NCI-H526 treated with DMSO at 0.1 percent for 48 hours (cell line): ENCODE measurements at places on chromosomes 11 and 22.

- no peak for DNase-seq
Observed at GRCh38 chr11:10122326-10123197, 171.5 kb downstream of the SBF2 start.

DNA sequence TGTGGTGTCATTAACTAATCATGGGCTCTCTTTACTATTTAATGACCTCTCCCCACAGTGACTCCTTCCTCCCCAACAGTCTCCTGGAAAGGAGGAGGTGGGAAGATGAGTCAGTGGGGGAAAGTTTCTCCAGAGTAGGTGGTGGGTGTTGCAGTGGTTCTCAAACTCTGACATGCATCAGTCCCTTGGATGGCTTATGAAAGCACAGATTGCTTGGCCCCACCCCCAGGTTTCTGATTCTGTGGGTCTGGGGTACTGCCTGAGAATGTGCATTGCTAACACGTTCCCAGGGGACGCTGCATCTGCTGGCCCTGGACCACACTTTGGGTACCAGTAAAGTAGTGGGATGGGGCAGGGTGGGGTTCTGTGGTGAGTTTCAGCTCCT lies 9.8 kb downstream of the CD82 start:
- no peak for DNase-seq

DNA sequence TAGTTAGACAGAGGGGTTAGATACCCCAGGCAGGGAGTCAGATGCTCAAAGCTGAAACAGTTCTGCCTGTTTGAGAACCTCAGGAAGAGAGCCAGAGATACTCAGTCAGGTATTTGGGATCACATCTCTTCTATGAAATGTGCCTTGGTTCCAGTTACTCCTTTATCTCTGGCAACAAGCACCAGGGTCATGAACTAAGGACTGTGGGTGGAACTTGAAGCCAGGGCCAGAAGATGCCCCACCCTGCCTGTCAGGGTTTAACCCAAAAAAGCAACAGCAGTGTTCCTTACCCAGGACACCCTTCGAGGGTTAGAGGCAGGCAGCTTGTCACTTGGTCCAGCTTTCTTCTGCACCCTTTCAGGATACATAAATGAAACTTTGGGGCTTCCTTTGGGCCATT lies 15.0 kb upstream of the WT1 start:
- DNase-seq: no peak

DNA sequence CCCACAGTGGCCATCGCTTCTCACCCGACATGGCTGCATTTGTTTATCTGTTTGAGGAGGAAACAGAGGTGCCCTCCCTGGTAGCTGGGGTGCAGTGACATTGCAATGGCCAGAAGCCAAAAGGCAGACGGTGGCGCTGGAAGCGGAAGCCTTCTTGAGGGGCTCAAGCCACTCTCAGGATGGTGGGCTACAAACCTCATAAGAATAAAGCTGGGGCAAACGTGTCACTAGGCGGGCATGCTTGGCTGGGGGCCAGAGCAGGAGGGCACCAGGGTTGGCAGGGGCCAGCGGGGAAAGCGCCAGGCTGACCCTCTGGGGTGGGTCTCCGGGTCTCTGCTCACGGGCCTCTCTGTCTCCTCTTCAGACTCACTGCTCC lies 12.6 kb downstream of the TNNT3 start:
- no peak for DNase-seq

- no peak for DNase-seq
Observed at GRCh38 chr11:2589538-2589934, 110.3 kb downstream of the KCNQ1OT1 start.

GRCh38 chr11:130118636-130119387 lies 40.8 kb upstream of the ST14 start:
- no peak for DNase-seq

- DNase-seq: no peak
Observed at GRCh38 chr11:68724293-68724692, 27.0 kb downstream of the TESMIN start.

DNA sequence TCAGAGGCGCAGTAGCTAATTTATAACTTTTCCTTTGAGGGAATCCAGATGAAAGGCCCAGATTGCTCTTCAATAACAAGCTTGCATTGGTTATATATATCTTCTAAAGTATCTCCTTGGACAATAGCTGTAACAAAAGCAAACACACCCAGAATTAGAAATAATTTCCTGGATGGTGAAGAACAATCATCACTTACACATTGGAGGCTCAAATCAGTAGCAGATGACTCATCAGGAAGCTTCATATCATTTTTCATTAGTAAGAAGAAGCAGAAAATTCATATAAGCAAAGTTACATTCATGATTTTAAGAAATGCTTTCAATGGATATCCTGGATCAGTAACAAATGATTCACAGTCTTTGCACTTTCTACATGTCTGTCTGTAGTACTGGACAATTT lies 173.6 kb upstream of the CCDC90B start:
- no peak for DNase-seq

DNA sequence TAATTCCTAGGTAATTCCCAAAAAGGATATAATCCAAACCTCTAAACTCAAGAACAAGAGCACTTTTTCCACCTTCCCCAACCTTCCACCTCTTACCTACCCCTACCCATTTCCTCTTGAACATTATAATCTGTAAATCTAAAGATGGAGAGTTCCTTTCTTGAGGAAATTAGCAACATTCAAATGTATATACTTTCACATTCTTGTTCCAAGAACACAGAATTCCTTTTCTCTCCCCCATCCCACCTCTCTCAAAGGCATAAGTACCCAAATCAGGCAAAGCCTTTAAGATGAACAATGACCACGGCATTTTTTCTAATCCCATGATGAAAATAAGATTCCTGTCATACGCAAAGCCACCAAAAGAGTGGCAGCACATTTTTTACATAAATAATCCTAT lies 18.3 kb downstream of the RRAS2 start:
- DNase-seq: no peak
